Thyroid gland (tissue), 4 donors: ENCODE measurements at places on chromosomes 12 and 14. TPM values are rescaled to one million over a fixed set of nuclear protein-coding genes. Genes with fewer than 3 reads are reported as not detected.

DNA sequence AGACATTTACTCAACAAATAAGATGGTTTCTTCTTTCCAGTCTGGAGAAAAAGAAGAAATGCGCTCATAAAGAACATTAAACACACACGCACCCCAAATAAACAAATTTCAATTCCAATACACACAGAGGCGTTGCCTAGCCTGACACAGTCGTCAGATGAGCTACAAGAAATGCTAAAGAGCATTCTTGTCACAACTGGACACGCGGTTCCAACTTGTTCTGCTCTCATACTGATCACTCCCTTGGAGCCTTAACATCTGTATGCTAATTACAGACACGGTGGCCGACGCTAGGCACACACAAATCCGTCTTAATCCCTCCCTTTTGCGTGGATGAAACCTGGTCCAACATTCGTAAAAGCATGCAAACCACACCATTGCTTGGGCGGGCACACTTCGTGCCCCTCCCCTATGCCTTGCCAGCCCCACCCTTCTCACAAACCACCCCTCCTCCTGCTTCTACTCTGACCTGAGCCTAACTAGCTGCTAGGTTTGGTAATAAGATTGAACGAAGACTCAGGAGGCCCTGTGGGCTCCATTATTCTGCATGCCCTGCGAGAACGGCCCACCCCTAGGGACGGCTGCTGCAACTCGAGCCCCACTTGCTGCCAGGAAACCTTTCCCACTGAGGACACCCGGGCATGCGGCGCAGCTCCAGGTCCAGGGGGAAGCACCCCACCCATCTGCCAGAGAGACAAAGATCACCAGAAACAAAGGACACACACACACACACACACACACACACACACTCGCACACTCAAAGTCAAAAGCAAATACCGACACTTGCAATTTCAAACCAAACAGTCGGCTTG, 1.2 kb downstream of the KCNK10 start:
- no peak overlapping the region for H3K27ac ChIP-seq
- H3K36me3 ChIP-seq: no peaks in the 10 kb centered on the region
- H3K4me1 ChIP-seq: peaks cover 20% of the 10 kb centered on the region
- no peak for DNase-seq
- H3K27me3 ChIP-seq: no peaks in the 10 kb centered on the region
- H3K4me3 ChIP-seq: no peak overlapping the region

GRCh38 chr14:34354556-34354955, 107.5 kb downstream of the SPTSSA start:
- H3K27me3 ChIP-seq: no peaks in the 10 kb centered on the region
- no peak overlapping the region for H3K4me3 ChIP-seq
- H3K4me1 ChIP-seq: no peaks in the 10 kb centered on the region
- H3K27ac ChIP-seq: no peak overlapping the region

DNA sequence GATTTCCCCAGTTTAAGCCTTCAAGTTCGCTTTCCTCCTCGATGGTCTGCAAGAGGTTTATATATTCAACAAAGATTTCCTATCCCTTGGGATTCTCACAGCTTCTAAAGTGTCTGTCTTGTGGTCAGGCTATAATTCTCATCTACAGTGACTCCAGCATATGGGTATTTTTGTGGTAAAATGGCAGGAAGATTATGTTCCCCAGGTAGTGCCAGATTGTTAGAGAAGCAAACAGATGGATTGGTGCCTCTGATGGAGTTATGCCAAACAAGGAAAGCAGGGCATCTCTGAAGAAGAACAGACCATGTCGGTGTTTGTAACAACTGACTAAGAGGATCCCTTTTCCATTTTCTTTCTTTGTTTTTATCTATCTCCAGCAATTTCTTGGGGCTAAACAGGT, 5.5 kb upstream of the CCDC175 start:
- no peak for DNase-seq
- H3K27ac ChIP-seq: no peak overlapping the region
- no peak overlapping the region for H3K4me3 ChIP-seq

GRCh38 chr14:92651758-92652406, 96.5 kb downstream of the LGMN start:
- no peaks in the 10 kb centered on the region for H3K36me3 ChIP-seq
- H3K27me3 ChIP-seq: no peaks in the 10 kb centered on the region
- peak; percentile 24 for DNase-seq
- no peak overlapping the region for H3K27ac ChIP-seq
- H3K4me3 ChIP-seq: no peak overlapping the region
- peaks cover 10% of the 10 kb centered on the region for H3K4me1 ChIP-seq

- H3K4me3 ChIP-seq: no peak overlapping the region
- DNase-seq: no peak
- H3K4me1 ChIP-seq: no peaks in the 10 kb centered on the region
Measured at GRCh38 chr14:35696575-35696974, 112.5 kb downstream of the RALGAPA1 start.

GRCh38 chr12:53954694-53955035, at the start of gene HOXC12:
Gene HOXC12 (plus strand): TSS chr12:53954903. CDS start chr12:53954930, 27 bp downstream.
- no peak for DNase-seq
- H3K27ac ChIP-seq: no peak within 1 kb of the TSS
- no peaks in the 10 kb centered on the region for H3K36me3 ChIP-seq
- no peak within 1 kb of the TSS for H3K4me3 ChIP-seq
- H3K27me3 ChIP-seq: peaks cover 79% of the 10 kb centered on the region
- peaks cover 14% of the 10 kb centered on the region for H3K4me1 ChIP-seq

GRCh38 chr14:36805131-36805559, 143.5 kb downstream of the PAX9 start:
- H3K27ac ChIP-seq: no peak overlapping the region
- no peak for DNase-seq
- H3K27me3 ChIP-seq: no peaks in the 10 kb centered on the region
- H3K4me1 ChIP-seq: no peaks in the 10 kb centered on the region

- no peaks in the 10 kb centered on the region for H3K36me3 ChIP-seq
- no peak overlapping the region for H3K4me3 ChIP-seq
- no peaks in the 10 kb centered on the region for H3K4me1 ChIP-seq
- no peaks in the 10 kb centered on the region for H3K27me3 ChIP-seq
Measured at GRCh38 chr12:27823038-27823437, 43.0 kb upstream of the MANSC4 start.

GRCh38 chr12:590206-590750, 73.0 kb downstream of the NINJ2 start:
- H3K27me3 ChIP-seq: no peaks in the 10 kb centered on the region
- no peak for DNase-seq
- no peak overlapping the region for H3K27ac ChIP-seq
- H3K4me1 ChIP-seq: no peaks in the 10 kb centered on the region
- no peak overlapping the region for H3K4me3 ChIP-seq

DNA sequence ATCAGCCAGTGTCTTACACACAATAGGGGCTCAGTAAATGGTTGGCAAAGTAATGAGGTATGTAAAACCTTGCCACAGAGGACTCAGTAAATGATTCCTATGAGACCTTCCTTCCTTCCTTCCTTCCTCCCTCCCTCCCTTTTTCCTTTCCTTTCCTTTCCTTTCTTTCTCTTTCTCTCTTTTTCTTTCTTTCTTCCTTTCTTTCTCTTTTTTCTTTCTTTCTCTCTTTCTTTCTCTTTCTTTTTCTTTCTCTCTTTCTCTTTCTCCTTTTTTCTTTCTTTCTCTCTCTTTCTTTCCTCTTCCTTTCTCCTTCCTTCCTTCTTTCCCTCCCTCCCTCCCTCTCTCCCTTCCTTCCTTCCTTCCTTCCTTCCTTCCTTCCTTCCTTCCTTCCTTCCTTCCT, 7.5 kb downstream of the SDS start:
- H3K27ac ChIP-seq: no peak overlapping the region
- no peak for DNase-seq
- no peaks in the 10 kb centered on the region for H3K36me3 ChIP-seq
- H3K4me1 ChIP-seq: no peaks in the 10 kb centered on the region
- no peaks in the 10 kb centered on the region for H3K27me3 ChIP-seq

DNA sequence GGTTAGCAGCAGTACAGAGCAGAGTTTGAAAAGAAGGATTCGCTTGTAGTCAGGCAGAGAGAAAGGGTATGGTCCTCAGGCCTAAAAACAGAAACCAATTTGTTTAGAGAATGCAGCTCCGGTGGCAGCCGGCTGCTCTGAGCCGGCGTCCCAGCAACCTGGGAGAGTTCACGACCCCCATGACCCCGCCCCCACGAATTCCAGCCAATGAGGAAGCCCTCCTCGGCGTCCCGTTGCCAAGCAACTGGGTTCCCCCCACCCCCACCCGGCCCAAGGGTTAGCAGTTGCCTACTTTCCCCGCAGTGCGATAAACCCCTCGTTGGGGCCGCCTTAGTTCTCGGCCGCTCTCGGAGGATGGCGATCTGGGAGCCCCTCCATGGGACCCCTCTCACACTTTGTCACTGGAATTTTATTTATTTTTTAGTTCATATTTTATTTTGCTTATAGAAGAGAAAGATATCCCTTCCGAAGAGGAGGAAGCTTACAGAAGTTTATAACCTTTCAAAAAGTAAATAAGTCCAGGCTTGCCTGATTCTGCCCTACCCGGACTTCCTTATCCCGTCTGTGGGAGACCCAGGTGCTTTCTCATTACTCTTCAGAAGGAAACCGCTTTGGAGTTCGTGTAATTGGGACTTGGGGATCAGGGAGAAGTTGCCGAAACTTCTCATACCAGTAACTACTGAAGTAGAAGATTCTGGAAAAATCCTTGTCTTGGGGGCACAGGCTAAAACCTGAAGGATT, at the start of gene CCDC60:
CCDC60 (plus strand) TSS at position 300 of the 741 bp plus-strand sequence. CDS start 448 bp downstream, outside the sequence.
- H3K27ac ChIP-seq: no peak within 1 kb of the TSS
- no peak for DNase-seq
- H3K4me1 ChIP-seq: no peaks in the 10 kb centered on the region
- peaks cover 4% of the 10 kb centered on the region for H3K27me3 ChIP-seq
- H3K36me3 ChIP-seq: no peaks in the 10 kb centered on the region

- no peak overlapping the region for H3K27ac ChIP-seq
- H3K4me1 ChIP-seq: no peaks in the 10 kb centered on the region
- H3K36me3 ChIP-seq: no peaks in the 10 kb centered on the region
- no peaks in the 10 kb centered on the region for H3K27me3 ChIP-seq
Measured at GRCh38 chr12:89414851-89415250, 62.5 kb upstream of the DUSP6 start.

GRCh38 chr14:23478109-23478759, 8.7 kb downstream of the NGDN start:
- no peak overlapping the region for H3K4me3 ChIP-seq
- H3K27ac ChIP-seq: no peak overlapping the region
- H3K36me3 ChIP-seq: peaks cover 42% of the 10 kb centered on the region
- H3K27me3 ChIP-seq: no peaks in the 10 kb centered on the region
- H3K4me1 ChIP-seq: no peaks in the 10 kb centered on the region

DNA sequence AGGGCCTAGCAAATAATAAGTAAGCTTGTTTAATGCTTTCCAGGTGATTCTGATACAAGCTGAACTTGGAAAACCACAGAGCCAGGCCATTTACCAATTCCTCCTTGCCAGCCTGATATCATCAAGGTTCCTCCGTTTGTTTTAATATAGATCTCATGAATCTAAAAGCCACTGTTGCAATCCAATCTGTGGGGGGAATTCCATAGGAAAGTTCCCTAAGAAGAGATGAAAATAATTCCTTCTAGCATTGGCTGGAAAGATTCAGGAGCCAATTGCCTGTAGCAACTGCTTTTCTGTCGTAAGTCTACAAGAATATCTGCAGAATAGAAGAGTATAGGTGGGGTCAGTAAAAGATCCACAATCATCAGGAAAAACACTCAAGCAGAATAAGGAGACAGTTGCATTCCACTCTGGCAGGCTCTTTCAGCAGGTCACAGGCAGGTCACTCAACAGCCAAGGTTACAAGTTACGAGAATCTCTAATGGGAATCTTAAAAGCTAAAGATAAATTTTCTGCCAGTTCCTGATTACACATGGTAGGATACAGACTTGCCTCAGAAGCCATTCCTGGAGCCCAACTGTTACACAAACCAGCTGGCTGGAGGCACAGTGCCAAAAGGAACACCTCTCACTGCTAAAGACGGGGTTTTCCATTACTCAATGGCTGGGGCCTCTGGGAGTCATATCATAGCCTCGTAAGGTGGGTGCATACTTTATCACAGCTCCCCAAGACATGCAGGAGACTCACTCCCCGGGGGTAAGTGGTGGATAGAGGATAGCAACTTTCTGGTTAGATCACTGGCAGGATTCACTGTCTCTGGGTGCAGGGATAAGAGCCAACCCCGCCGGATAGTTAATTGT, 43.6 kb downstream of the FGD6 start:
- DNase-seq: peak; percentile 49
- no peaks in the 10 kb centered on the region for H3K27me3 ChIP-seq
- peaks cover 10% of the 10 kb centered on the region for H3K4me1 ChIP-seq
- no peak overlapping the region for H3K4me3 ChIP-seq

- peaks cover 3% of the 10 kb centered on the region for H3K4me1 ChIP-seq
- H3K4me3 ChIP-seq: peak overlapping the region; percentile 59
- no peaks in the 10 kb centered on the region for H3K27me3 ChIP-seq
Measured at GRCh38 chr14:30559638-30560091, 707 bp downstream of the G2E3 start.

The BCL2L2 gene
- 37.3 TPM for total RNA-seq

The INSM2 gene
- not detected for total RNA-seq

The ENDOU gene
- 1.1 TPM for total RNA-seq

The FAIM2 gene
- total RNA-seq: 0.13 TPM

The CLEC6A gene
- total RNA-seq: not detected
